NCI-H2029 (cell line): ENCODE measurements at places on chromosomes 6 and 20.

DNA sequence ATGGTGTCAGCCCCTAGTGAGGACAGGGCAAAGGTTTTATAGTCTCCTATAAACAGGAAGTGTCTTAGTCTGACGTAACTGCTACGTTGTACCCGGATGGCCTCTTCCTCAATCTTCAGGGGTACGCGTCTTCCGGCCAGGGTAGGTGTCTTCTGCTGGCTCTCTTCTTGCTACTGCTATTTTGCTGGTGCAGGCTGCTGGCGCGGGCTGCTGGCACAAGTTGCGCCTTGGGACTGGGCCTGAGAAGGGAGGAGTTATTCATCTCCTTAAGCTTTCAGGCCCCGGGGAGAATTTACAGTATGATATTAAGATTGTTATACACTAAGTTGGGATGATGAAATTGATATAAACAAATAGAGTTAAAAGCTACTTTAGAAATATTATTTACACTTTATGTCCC lies 74.4 kb downstream of the HDGFL1 start:
- DNase-seq, result no peak

GRCh38 chr6:34384321-34385153 lies 7.9 kb downstream of the NUDT3 start:
- no peak for DNase-seq

DNA sequence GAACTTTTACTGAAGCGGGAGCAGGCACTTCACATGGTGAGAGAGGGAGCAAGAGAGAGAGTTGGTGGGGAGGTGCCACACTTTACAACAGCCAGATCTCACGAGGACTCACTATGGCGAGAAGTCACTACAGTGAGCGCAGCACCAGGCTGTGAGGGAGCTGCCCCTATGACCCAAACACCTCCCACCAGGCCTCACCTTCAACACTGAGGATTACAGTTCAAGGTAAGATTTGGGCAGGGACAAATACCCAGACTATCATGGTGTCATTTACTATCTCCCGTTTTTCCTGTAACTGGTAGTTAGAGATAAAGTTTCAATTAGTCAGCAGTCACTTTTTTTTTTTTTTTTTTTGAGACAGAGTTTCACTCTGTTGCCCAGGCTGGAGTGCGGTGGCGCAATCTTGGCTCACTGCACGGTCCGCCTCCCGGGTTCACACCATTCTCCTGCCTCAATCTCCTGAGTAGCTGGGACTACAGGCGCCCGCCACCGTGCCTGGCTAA lies 7.8 kb downstream of the RBCK1 start:
- no peak for DNase-seq

DNA sequence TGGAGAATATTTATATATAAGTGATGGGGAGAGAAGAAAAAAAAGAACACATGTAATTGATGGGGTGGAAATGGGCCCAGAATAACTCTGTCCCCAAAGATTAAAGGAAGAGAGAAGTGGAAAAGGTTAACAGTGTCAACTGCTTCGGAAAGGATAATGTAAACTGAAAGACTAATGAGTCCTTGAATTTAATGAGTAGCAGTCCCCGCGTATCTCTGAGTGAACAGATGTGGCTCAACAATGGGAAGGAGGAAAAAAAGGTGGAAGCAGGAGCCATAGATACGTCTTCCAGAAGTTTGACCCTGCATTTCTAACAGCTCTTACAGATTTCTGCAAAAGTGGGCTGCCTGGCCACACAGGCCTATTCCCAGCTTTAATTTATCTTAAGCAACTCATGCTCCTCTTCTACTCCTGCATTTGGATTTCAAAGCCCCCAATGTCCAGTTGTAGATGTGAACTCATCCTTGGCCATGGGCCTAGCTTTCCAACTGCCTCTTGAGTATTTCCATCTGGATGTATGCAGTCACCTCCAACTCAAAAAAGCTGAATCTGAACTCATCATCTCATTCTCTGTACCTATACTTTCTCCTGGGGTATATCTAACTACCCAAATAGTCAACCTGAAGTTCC lies 61.3 kb downstream of the DST start:
- DNase-seq, result no peak

- no peak for DNase-seq
Measured at GRCh38 chr20:33866398-33867100, 55.4 kb downstream of the CHMP4B start.

DNA sequence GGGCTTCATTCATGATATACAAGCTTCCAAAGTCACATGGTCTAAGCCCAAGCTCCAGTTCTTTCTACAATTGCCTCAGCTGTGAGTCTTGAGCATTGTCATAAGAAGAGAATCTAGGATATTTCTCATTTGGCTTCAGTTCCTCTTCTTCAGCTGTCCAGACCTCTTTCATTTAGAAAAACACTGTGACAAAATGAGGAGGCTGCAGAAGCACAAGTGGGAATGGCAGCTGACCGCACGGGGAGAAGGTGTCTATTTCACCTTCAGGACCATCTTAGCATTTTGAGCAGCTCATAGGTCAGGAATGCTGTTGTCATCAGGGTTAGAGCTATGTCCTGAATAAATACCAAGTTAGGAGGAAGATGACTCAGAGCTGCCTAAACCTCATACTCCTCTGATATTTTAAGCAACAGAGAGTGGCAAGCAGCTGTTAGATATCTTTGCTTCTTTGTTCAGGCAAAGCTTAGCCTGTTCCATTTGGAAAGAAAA lies 390.1 kb upstream of the CITED2 start:
- no peak for DNase-seq

- DNase-seq, result no peak
Measured at GRCh38 chr6:51648236-51648635, 439.2 kb downstream of the PKHD1 start.
